ENCODE measurements at places on chromosomes 5 and 9. TPM values are rescaled to one million over a fixed set of nuclear protein-coding genes. Genes with fewer than 3 reads are reported as not detected.

DNA sequence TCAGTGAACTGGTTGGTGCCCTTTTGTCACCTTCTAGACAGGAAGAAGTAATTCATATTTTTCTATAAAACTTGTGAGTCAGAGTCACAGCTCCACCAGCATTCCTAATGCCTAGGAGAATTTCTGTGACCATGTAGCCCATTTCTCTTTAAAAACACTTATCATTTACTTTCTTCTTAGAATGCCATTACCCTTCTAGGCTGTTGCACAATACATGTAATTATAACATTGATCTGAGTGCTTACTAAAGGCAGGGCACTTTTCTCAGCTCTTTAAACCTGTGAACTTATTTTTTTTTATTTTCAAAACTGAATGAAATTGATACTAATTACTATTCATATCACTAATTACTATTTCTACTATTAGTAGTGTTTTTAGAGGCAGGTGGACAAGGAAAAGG lies 373.7 kb downstream of the TLE4 start:
- no peak overlapping the region for H3K4me3 ChIP-seq
- peaks cover 15% of the 10 kb centered on the region for H3K4me1 ChIP-seq
- H3K27ac ChIP-seq: no peak overlapping the region
- no peaks in the 10 kb centered on the region for H3K36me3 ChIP-seq
- H3K27me3 ChIP-seq: no peaks in the 10 kb centered on the region
- peak; percentile 8 for DNase-seq

Gene ZNF366
- 4.6 TPM for total RNA-seq

DNA sequence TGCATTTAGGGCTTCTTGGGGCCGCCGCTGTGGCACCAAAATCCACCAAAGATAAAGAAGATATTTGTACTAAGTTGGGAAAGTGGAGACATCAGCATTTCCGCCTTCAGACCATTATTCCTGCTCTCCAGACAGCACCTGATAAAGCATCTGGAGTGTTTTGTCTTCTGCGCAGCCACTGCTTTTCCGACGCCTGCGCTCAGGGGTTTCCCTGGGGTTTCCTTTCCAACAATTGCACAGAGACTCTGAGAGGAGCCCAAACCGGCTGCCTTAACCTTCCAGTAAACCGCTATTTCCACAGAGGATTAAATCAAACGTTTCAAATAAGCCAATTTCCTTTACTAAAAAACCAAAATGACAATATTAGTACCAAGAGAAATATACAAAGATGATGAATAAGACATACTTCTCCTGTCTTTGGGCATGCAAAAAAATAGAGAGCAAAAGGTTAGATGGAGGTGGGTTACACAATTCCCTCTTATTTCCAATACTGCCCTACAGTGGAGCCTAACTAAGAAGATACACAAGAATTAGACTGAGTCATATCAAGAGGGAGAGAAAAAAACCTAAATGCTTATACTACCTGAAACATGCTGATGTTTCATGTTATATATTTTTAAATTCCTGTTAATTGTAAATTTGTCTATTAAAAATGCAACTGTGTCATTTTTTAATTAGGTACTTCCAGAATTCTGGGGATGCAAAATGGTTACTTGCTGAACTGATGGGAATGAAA lies 98.4 kb downstream of the MAPKAP1 start:
- no peak overlapping the region for H3K27ac ChIP-seq
- H3K4me1 ChIP-seq: peaks cover 22% of the 10 kb centered on the region
- H3K27me3 ChIP-seq: no peaks in the 10 kb centered on the region
- no peak overlapping the region for H3K4me3 ChIP-seq
- no peaks in the 10 kb centered on the region for H3K36me3 ChIP-seq
- DNase-seq: peak; percentile 43

DNA sequence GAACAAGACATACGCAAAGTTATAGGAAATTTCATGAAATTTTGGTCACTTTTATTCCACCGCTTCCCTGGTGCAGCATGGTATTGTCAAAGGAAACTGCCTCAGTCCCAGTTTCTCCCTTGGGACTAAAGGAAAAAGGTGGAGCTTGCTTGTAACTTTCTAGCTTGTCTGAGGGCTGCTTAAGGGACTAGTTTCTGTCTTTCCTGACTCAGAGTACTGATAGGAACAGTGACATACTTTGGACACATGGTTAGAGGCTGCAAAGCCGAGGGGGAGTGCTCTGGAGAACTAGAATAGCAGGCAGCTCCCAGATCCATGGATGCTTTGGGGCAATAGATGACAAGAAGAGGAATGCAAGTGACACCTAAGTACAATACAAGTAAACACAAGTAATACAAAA lies 136.7 kb downstream of the CDC42SE2 start:
- H3K4me1 ChIP-seq: no peaks in the 10 kb centered on the region
- no peak for DNase-seq
- no peak overlapping the region for H3K27ac ChIP-seq
- H3K27me3 ChIP-seq: no peaks in the 10 kb centered on the region
- H3K36me3 ChIP-seq: peaks cover 4% of the 10 kb centered on the region
- H3K4me3 ChIP-seq: no peak overlapping the region

Gene KCNV2
- total RNA-seq: not detected
